ENCODE measurements at places on chromosomes 5 and 9.

DNA sequence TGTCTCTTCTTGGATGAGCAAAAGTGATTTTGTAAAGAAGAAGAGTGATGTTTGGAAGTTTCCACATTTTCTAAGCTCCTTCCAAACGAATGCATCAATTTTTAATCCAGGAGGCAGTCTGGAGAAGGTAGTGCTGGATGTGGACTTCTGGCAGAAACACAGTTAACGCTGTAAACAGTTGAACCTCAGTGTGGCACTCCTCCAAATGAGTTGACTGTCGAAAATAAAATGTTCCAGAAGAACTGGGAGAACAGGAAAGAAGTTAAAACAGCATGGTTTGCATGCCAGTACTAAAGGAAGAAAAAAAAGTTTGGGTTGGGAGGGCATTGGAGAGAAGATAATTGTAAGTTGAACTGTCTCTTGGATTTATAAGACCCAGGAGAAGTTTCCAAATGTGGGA lies 6.5 kb downstream of the ZNF462 start:
- DNase-seq, result no peak

DNA sequence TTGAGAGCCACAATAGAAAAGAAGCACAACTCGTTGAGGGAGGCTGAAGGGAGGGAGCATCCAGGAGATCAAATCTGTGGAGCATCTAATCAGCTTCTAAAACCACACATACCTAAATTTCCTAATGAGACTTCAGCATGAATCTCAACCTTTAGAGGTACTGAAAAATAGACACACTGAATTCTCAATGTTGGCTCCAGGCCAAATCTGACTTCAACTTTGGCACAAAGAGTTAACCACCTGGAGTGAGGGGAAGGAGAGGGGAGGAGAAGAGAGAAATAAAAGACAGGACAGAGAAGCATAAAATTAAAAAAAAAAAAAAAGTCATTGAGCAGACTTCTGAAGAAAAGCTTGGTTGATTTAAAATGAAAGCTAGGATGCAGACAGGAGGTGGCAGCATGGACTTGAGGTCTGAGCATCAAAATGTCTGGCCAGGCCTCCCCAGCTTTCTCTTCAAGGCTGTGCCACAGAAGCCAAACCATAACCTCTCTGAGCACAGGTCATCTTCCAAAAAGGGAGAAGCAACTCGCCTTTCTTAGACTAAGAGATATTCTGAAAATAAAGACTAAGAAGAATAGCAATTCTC lies 205.6 kb downstream of the DENND1A start:
- DNase-seq, result no peak

DNA sequence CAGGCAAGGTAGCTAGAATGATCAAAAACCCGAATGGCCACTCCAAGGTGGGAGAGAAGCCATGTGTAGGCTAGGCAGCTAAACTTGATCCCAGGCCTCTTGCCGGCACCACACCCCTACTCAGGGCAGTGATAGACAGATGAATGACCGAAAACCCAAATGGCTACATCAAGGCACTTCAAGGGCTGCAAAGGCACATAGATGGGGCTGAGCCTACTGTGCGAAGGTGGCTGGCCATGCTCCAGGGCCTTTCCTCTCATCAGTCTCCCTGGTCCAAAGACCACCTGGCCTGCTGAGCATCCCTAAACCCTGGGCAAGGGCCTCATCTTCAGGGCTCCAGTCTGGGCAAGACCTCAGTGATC lies 3.7 kb upstream of the TIFAB start:
- no peak for DNase-seq

- no peak for DNase-seq
These were observed 51.9 kb upstream of the TCERG1 start for GRCh38 chr5:146395193-146395592.

DNA sequence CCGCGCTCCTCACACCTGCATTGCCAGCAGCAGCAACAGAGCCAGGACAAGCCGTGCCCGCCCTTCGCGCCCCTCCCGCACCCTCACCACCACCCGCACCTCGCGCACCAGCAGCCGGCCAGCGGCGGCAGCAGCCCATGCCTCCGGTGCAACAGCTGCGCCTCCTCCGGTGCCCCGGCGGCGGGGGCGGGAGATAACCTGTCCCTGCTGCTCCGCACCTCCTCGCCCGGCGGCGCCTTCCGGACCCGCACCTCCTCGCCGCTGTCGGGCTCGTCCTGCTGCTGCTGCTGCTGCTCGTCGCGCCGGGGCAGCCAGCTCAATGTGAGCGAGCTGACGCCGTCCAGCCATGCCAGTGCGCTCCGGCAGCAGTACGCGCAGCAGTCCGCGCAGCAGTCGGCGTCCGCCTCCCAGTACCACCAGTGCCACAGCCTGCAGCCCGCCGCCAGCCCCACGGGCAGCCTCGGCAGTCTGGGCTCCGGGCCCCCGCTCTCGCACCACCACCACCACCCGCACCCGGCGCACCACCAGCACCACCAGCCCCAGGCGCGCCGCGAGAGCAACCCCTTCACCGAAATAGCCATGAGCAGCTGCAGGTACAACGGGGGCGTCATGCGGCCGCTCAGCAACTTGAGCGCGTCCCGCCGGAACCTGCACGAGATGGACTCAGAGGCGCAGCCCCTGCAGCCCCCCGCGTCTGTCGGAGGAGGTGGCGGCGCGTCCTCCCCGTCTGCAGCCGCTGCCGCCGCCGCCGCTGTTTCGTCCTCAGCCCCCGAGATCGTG lies 517 bp downstream of the KCNN2 start:
- no peak for DNase-seq

All from T follicular helper cell (primary cell).